Cerebellum (tissue), 4 donors: ENCODE measurements at places on chromosomes 6 and 20. TPM values are rescaled to one million over a fixed set of nuclear protein-coding genes. Genes with fewer than 3 reads are reported as not detected.
A peak's percentile ranks its signal among the peaks of the same experiment; 100 is the strongest.

DNA sequence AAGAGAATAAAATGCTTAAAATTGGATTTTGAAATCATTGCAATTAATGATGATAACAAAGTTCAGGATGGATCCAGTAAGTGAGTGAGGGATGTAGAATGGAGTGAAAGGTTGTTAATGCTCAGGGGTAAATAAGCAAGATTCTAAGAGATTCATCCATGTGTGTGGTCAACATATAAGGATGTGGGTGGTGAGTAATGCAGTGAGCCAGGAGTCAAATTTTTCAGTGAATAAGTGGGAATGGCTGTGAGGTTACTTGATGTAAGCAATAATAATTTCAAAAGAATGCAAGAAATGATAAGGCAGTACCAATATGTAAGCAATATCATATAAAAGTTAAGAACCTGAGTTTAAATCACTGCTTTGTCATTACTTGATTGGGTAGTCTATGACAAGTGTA is 207.5 kb upstream of the ADGRB3 start:
- no peak for DNase-seq

The ARFGEF3 gene
- 38.3 TPM for total RNA-seq

- no peak for DNase-seq
Measured at GRCh38 chr20:17507032-17507431, 24.1 kb downstream of the BFSP1 start.

DNA sequence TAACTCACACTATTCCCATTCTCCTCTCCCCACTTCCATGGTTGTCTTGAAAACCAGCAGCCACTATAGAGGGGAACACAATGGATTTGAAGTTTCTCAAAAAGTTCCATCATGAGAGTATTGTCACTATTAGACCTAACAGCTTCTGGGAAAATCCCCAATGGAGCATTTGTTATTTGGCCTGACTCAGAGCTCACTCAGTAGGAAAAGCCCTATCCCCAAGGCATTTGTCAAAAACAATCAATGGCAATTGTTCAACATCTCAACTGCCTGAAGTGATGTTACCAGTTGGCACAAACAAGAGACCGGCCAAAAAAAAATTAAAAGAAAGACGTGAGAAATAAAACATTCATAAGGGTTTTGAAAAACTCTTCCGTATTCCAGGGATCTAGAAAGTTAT is 98.8 kb downstream of the MYLK4 start:
- DNase-seq: no peak

- DNase-seq: no peak
Measured at GRCh38 chr6:137146206-137146605, 27.2 kb downstream of the IL22RA2 start.

DNA sequence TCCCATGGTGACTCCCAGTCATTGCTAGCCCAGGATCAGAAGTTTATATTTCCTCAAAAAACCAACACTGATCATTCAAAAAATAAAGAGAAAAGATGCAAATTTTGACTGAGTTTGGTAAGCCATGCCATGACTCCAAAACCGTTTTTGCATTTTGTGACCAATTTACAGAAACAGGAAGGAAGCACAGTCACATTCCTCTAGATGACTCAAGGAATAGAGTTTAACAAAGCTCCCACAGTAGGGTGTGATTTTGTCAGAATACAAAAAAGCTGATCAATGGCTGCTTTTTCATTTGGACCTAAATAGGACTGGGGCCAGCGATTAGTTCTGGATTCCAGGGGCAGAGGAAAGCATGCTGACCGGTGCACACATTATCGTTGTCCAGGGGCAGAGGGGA is 179.4 kb upstream of the AFDN start:
- DNase-seq: no peak

DNA sequence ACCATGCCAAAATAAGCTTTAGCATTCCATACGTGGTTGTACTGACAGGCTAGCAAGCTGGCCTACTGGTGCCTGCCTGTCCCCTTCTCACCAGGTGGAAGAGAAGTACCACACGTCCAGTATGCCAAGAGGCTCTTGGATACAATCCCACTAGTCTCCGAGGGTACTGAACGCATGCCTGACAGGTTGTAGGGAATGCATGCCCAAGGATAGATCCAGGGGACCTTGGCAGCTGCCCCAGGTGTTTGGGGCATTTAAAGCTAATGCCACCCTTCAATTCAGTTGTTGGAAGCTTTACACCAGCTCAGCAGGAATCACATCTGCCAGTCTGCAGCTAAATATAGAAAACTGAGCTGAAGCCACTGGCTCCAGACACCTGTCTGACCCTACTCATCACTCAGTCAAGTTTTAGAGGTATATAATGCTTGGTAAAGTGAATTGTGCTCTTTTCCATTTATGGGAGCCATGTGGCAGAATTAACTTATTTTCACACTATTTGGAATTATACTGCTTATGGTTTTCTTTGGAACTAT is 4.9 kb downstream of the TUBB2B start:
- no peak for DNase-seq

DNA sequence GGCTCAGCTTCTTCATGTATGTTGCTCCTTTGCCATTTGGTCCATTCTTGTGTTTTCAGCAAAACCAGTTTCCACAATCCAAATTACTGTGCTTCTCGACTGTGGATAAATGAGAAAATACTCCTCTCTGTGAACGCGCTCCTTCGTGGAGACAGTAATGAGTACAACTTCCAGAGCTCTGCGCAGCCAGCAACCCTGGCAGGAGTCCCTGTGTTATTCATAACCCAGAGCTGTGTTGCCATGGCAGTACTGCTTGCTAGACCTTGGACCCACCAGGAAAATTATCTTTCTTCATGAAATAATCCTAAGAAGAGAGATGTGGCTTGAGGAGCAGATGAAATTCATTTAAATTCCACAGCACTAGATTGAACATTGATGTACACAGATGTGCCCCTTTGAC is 73.7 kb downstream of the SLC22A3 start:
- DNase-seq: no peak

GRCh38 chr6:84657486-84657885 is 106.9 kb downstream of the TBX18 start:
- no peak for DNase-seq

GRCh38 chr20:34524426-34524825 is 8.2 kb downstream of the DYNLRB1 start:
- DNase-seq: no peak

The CLPSL2 gene
- total RNA-seq: not detected

The SLC17A1 gene
- total RNA-seq: not detected

DNA sequence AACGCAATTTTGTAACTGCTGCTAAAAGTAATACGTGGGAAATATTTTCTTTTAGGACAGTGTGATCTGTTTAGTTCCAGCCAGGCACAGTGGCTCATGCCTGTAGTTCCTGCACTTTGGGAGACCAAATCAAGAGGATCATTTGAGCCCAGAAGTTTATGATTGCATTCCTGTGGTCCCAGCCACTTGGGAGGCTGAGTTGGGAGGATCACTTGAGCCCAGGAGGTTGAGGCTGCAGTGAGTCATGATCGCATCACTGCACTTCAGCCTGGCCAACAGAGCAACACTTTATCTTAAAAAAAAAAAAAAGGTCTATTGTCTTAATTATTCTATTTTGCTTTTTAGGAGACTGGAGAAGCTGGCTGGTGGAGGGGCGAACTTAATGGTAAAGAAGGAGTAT is 101.5 kb downstream of the CD2AP start:
- DNase-seq: no peak

- DNase-seq: no peak
Measured at GRCh38 chr20:37797669-37798175, 103.9 kb downstream of the CTNNBL1 start.

DNA sequence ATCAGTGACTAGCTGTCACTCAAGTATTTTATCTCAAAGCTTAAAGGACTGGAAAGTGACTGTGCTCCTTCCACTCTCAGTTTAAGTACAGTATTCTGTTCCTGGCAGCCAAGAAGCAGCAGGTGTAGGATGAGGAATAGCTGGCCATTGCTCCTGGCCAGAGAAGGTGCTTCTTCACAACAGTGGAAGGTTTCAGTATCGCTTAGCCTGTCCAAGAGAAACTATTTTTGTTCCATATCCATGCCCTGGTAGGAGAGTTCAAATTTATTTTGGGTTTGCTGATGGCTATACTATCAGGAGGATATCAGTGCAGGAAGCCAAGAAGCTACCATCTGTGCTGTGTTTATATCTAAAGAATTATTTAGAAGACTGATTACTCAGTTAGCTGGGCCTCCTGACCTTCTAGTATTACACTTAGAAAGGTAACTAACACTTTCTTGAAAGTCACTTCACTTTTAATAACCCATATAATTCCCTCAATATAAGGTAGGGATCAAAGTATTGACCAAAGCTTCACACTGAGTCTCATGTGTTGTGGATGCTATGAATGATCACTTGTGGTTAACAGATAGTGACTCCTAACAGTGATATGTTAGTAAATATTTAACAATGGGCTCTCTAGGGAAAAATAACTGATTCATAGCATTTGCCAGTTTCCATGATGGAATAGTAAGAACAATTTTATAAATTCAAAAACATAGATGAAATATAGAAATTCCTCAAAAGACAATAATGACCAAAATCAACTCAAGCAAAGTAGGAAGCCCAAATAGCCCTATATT is 99.9 kb downstream of the AIG1 start:
- DNase-seq: peak; percentile 79

DNA sequence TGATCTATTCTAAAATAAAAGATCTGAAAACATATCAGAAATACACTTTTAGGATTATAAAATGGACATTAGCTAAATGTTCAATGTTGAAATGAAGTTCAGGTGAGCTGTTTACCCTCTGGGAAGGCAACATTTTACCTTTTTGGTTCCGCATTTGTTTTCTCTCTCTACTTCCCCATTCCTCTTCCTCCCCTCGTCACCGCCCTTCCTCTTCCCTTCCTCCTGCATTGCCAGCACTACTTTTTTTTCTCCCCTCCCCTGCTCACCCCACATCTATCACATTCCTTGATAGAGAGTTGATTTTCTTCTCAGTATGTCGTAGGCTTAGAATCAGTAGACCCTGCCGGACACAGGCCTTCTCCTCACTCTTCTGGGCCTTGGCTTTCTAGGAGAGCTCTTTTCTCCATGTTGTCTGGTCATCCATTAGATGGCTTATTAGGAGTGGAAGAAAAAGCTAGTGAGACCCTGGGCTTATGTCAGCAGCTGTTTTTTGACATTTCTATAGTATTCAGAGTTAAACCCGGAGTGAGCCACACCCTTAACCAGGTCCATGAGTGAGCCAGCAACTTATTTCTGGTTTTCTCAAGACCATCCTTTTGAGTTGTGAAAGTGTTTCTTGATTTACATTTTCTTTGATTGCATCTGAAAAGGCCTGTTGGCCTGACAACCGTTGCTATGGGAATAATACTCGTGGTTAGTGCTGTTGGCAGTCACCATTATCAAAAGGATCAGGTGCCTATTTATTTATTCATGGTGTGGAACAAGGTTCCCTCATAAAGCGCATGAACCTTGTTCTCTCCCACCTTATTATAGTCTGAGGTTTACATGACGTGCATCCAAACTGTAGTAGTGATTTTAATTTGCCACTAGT is 90.9 kb downstream of the DTD1 start:
- no peak for DNase-seq

GRCh38 chr20:10971096-10971495 is 297.3 kb upstream of the JAG1 start:
- DNase-seq: no peak

The IL17F gene
- total RNA-seq: not detected

The WDR46 gene
- total RNA-seq: 18.1 TPM

- no peak for DNase-seq
Measured at GRCh38 chr6:37130704-37131103, 39.2 kb upstream of the PIM1 start.

DNA sequence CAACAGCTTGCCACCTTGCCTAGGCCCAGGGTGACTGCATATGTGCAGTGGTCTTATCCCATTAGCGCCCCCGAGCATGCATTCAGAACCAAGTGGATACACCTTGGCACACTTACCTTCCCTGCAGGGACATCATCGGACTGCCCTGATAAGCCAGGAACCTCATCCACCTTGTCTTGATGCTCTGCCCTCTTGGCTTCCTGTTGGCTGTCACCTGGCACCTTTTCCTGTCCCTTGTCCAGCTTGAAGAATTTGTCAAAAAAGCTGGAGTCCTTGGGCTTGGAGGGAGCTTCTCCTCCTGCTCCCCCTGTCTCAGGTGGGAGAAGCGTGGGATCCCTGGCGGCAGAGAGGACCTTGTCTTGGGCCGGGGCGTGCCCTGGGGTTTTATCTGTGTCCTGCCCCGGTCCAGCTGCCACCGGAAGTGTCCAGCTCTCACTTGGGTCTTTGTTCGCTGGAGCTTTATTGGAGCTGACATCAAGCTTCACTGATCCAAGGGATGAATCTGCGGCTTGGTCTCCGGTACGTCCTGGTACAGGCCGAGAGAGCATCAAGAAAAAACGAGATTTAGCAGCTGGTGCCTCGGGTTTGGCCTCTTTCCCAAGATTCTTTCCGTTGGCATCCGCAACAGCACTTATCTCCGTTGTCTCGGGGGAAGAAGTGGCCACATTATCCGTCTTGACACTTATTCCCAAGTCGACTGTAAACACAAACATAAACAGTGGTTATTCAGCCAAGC is 42.0 kb downstream of the BCAS1 start:
- peak; percentile 60 for DNase-seq

DNA sequence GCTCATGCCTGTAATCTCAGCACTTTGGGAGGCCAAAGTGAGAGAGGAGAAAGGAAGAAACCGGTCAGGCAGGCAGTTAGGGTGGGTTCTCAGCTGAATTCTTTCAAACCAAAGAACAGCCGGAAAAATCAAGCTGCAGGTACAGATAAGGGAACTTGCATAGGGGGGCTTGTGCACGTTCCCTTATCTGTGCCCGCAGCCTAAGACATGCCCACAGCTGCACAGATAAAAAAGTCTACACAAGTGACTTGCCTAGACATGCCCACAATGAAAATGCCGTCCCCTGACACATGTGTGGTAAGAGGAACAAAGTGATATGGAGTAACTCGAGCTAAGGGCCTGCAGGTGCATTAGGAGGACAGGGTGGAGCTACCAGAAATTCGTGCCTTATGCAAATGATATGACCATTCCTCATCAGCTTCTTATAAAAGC is 175.8 kb upstream of the SALL4 start:
- no peak for DNase-seq

- DNase-seq: no peak
Measured at GRCh38 chr20:21508230-21509078, 5.4 kb downstream of the NKX2-2 start.

DNA sequence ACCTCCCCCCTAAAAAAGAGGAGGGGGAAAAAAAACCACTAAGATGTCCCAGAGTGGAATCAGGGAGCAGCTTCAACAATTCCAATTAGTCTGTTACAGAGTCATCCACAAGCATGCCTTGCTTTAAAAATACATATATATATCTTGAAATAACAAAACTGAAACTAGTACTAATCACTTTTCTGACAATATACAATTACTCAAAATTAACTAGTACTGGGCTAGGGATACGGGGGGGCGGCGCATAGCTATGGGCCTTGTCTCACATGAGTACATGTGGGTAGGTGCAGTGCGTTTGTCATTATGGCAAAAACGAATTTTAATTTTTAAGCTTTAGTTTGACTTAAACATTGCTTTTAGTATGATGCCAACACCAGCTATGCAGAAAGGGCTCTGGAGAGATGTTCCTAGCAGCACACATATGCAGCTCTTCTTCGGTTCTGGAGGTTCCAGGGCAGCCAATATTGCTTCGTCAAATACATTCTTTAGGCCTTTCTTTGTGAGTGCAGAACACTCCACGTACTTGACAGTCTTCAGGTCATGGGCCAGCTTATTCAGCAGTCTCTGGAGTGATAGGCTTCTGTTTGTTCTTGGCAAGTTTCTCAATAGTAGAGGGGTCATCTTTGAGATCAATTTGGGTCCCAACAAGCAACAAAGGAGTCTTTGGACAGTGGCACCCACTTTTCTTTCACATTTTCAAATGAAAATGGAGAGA is 38.8 kb downstream of the ITCH start:
- no peak for DNase-seq
